NCI-H1092 (cell line): ENCODE measurements at places on chromosomes 5 and 9.

DNA sequence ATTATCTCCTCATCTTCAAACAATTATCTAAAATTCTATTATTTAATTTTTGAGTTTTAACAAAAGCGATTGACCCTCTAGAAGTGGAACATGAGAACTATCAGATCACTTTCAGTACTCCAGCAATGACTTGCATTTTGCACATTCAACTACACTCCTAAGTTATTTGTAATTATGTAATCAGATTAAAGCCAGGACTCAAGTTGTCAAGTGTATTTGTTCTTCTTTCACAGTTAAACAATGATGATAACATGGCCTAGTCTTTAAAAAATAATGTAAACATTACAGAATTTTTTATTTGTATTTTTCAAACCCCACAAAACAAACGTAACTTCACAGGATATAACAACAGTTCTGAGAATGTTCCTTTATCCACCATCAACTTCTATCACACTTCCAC lies 2148.9 kb upstream of the ACO1 start:
- DNase-seq: no peak

DNA sequence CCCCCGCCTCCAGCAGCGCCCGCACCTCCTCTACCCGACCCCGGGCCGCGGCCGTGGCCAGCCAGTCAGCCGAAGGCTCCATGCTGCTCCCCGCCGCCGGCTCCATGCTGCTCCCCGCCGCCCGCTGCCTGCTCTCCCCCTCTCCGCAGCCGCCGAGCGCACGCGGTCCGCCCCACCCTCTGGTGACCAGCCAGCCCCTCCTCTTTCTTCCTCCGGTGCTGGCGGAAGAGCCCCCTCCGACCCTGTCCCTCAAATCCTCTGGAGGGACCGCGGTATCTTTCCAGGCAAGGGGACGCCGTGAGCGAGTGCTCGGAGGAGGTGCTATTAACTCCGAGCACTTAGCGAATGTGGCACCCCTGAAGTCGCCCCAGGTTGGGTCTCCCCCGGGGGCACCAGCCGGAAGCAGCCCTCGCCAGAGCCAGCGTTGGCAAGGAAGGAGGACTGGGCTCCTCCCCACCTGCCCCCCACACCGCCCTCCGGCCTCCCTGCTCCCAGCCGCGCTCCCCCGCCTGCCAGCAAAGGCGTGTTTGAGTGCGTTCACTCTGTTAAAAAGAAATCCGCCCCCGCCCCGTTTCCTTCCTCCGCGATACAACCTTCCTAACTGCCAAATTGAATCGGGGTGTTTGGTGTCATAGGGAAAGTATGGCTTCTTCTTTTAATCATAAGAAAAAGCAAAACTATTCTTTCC lies 19.3 kb downstream of the CDKN2A start:
- peak; percentile 94 for DNase-seq

- DNase-seq: no peak
Observed at GRCh38 chr5:17316970-17317459, 99.6 kb downstream of the BASP1 start.

GRCh38 chr9:114315723-114316363 lies 7.1 kb upstream of the ORM1 start:
- no peak for DNase-seq

GRCh38 chr9:134765785-134766184 lies 114.8 kb upstream of the FCN2 start:
- DNase-seq: no peak

DNA sequence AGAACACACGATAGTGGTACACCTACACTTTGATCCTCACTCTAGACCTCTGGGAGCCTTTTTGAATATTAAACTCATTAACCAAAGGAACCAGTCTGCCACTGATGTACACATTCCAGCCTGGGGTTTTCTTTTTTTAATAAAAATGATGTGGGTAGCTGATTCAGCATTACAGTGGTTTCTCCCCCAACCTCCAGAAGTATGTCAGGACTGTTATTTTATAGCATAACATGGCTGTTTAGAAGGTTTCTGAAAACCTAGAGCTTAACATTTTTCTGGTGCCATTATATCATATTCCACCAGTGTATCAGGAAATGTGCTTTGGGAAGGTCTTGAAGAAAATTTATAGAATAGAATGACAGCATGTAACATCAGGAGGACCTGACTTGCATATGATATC lies 540.9 kb upstream of the WWC1 start:
- DNase-seq: no peak

GRCh38 chr9:846852-847251 lies 5.4 kb downstream of the DMRT1 start:
- DNase-seq: no peak

DNA sequence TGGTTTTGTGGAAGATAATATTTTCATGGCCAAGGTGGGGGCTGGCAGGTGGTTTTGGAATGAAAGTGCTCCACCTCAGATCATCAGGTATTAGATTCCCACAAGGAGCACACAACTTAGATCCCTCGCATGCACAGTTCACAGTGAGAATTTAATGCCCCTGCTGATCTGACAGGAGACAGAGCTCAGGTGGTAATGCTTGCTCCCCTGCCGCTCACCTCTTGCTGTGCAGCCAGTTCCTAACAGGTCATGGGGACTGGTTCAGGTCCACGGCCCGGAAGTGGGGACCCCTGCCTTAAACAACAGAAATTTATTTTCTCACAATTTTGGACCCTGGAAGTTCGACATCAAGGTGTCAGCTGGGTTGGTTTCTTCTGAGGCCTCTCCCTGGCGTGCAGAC lies 668.7 kb upstream of the ZNF608 start:
- no peak for DNase-seq

DNA sequence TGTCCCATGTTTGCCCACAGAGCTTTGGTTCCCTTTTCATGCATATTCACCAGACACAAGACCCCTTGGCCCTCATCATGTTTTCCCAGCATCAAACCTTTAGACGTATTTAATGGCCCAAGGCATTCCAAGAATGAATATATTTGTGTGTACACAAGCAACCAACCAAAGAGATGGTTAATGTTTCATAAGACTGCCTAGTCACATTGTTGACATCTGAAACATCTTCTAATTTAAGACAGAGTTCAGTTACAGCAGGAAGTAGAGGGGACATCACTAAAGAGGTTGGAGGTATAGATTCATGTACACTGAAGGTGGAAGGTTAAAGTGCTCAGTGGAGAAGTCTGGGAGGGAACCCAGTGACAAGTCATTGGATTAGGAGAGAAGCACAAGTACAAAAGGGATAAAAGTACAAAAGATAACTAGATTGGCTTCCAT lies 49.1 kb downstream of the SUSD1 start:
- DNase-seq: no peak
